Heart left ventricle (tissue), 16 donors: ENCODE measurements at places on chromosomes 4 and X.
A peak's percentile ranks its signal among the peaks of the same experiment; 100 is the strongest.

- DNase-seq: no peak
These were observed 75.7 kb downstream of the GPC4 start for GRCh38 chrX:133339566-133339965.

DNA sequence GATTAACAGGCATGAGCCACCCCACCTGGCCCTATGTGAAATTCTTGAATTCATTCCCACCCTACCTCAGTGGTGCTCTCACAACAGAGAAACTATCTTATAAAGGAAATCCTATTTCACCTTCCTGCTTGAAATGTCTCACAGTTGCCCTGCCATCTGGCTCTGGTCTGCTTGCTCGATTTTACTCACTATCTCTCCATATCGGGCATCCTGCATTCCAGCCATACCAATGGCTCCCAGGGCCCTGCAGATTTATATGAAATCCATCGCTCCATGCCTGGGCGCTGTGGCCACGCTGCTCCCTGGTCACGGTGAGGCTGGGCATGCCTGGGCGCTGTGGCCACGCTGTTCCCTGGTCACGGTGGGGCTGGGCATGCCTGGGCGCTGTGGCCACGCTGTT lies 15.8 kb downstream of the SORBS2 start:
- DNase-seq: no peak

DNA sequence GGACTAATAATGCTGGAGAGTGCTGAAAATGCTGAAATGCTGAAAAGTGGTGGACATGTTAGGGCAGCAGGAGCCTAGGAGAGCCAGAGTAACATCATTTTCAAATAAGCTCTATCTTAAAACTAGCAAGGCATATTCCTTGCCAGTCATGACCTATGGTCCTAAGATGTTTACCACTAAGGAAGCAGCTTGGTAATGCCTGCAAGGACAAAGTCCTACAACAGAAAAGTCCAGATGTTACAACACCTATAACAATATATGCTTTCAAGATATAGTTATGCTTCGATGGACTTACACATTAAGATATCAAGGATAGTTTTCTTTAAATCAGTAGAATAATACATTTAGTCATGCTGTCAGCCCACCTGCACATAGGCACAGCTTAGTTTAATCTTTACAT lies 4.5 kb upstream of the ADH4 start:
- DNase-seq: no peak

GRCh38 chr4:5045097-5045496 lies 6.2 kb upstream of the STK32B start:
- DNase-seq: peak; percentile 30

DNA sequence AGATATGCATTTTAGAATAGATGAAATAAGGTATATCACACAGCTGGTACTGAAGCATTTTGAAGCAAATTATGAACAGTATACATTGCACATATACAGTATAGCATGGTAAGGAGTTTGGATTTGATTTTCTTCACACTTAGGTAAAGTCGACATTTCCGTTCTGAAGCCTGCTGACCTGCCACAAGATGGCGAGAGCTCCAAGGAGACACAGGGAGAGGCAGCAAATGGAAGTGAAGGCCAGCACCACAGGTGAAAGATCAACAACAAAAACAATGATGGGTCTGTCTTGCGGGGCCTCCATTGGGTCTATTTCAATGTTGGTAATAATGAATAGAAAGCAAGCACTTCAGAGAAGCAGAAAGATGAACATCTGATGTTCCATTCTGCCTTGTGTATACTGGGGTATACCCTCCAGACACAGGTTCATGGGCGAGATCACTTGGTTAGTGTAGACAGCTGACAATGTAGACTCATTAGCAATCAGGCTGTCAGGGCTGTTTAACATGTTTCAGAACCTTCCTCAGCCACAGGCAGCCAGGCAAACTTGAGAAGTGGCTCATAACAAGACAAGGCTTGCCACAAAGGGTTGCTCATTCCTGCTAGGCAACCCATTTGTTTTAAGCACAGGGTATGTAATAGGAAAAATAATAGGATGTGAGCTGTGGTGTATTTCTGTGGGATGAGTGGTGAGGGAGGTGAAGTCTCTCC lies 21.4 kb upstream of the NOX1 start:
- no peak for DNase-seq

- no peak for DNase-seq
These were observed 371.5 kb upstream of the SLIT2 start for GRCh38 chr4:19880206-19880605.

- no peak for DNase-seq
These were observed 20.4 kb upstream of the DCTD start for GRCh38 chr4:182937268-182938204.

DNA sequence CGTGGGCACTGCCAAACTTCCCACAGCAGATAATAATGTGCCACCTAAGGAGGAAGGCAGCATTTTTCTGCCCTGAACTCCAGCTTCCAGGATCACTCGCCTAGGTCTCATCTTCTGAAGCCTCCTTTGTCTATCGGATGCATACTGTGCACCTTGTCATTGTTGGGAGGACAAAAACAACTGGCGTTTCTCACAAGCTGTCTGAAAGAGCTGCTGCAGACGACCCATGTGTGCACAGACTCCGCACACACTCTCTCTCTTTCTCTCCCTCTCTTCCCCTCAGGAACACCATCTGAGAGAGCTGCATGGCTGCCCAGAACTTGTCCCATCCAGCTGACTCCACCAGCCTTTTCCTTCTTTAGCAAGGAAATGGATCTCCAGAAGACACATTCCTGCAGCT lies 83.0 kb downstream of the MAML3 start:
- DNase-seq: no peak

DNA sequence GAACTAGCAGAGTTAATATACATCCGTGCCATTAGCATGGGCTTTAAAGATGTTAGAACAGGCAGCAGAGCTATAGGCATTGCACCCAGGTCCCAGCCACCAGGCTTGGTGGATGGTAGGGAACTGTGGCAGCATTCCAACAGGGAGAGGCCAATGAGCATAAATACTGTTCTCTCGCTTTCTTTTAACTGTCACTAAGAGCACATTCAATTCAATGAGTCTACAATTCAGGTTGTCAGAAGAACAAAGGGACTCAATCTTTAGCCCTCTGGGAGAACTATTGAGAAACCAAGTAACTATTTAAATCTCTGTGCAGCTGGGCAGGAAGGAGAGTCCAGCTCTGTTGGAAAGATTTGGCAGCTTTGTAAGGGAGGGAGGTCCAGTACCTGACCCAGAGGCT lies 165.6 kb downstream of the CHIC1 start:
- DNase-seq: no peak

DNA sequence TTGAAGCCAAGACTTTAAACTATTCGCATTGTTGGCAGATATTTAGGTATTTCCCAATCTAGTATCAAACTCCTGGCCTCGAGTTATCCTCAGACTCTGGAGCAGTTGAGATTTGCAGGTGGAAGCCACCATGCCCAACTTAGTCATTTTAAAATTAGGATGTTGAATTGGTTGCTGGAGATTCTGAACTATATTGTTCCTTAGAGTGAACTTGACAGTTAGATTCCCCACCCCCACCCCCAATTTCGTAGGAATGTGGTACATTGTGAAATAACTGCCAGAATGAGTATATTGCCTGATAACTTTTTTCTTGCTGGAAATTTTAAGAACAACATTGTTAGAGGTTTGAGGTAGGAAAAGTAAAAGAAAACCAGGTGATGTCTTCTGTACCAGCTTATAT lies 2.3 kb downstream of the NOCT start:
- no peak for DNase-seq

DNA sequence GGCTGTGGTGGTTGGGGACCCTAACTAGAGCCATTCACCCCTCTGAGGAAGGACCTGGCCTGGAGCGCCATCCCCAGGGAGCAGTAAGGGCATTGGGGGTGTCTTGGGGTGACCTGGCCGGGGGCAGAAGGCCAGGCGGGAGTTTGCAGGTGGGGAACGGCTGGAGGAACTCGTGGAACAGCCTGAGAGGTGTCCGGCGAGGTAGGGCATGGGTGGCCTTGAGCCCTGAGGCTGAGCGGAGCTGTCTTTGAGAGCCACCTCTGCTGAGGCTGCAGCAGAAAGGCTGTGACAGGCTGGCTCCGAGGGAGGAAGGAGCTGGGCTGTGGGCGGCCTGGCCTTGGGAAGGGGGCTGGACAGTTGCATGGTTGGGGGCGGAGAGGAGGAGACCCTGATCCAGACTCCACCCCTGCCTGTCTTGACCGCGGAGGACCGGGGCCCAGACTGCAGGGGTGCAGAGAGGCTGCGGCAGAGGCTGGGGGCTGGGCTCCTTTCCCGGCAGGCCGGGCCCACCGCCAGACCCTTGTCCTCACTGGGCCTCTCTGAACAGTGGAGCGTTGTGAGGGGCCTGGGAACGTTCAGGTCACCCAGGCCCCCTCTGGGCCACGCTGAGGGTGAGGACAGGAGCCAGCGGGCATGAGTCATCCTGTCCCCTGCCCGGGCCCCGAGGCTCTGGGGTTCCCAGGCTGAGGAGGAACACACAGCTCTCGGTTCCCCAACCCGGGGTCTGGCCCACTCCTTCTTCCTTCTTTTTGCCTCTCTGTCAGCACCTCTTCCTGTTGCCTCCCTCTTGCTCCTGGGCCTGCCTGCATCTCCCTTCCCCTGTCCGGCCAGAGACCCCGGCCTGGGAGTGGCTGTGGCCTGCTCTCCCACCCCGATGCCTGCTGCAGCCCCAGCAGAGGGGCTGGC lies 8.1 kb downstream of the SH3BP2 start:
- DNase-seq: peak; percentile 92

DNA sequence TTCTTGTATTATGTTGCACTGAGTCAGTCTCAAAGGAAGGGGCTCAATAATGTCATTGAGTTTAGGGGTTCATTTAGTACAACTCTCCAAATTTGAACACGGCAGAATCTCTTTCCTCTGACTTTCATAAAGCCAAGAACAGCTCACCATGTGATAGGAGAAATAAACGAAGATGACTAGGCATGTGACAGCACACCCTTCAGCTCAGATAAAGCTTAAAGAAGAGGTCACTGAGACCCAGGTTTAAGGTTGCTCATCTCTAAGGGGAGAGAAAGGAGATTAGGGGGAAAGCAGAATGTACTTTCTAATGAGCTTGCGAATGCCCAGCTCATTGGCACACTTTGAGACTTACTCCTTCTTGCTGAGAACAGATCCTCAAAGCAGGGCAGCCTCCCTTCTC lies 89.0 kb downstream of the PLAC1 start:
- DNase-seq: no peak

- DNase-seq: no peak
These were observed 73.9 kb upstream of the TAF9B start for GRCh38 chrX:78213331-78213730.

DNA sequence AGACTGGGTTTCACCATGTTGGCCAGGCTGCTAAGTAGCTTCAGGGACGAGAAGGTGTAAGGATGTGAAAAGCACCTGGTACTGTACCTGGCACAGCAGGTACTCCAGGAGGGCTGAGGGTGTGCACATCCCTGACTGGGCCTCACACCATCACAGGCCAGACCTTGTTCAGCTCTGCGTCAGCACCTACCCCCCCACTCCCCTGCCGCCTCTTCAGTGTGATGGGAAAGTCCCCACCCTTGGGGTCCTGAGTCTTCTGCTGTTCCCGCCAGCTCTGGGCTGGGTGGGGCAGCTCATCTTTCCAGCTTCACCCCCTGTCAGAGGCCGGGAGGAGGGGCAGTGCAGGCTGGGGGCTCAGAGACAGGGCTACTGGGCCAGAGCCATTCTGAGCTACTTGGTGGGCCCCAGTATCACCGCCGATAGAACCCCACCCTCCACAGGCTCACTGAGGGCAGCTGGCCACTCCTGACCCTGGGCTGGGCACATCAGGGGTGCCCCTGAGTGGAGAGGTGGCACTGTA lies 6.7 kb upstream of the SH3BP2 start:
- no peak for DNase-seq

- DNase-seq: no peak
These were observed 186.3 kb upstream of the INTU start for GRCh38 chr4:127446427-127446885.

DNA sequence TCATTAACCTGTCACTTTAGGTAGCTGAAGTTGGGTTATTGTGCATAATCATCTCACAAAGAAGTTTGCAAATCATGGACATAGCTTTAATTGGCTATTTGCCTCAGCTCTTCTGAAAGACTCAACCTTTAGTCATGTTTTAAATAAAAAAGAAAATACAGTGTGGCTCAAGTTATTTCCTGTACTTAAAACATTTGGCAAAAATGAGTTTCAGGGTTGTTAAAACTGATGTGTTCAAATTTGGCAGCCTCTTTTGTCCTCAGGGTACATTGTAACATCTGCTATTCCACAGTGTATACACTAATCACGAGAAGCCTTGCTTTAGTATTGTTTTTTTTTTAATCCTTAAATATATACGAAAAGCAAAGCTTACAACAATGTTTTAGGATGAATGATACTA lies 31.5 kb upstream of the HPGD start:
- DNase-seq: no peak

DNA sequence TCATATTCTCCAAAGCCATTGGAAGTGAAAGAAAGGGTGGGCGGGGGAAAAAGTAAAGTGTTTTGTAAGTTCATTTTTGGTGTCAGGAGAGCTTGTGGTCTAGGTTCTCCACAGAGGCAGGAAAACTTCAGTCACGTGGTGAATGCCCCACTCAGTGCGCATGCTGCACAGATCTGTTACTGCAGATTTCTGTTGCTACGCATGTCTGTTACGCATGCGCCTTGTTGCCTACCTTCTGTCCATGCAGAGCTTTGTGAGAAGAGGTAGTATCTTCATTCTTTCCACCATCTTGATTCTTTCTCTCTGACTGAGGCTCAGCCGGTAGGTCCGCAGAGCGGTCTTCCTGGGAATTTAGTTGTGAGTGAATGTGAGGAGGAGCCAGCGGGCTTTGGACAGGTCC lies 15.1 kb upstream of the PAGE3 start:
- DNase-seq: no peak

GRCh38 chr4:175946472-175947116 lies 119.0 kb upstream of the WDR17 start:
- DNase-seq: no peak
